Keratinocyte (primary cell): ENCODE measurements at places on chromosomes 12 and 14.

GRCh38 chr12:6163416-6164060 is 36.7 kb upstream of the CD9 start:
- DNase-seq, result no peak

DNA sequence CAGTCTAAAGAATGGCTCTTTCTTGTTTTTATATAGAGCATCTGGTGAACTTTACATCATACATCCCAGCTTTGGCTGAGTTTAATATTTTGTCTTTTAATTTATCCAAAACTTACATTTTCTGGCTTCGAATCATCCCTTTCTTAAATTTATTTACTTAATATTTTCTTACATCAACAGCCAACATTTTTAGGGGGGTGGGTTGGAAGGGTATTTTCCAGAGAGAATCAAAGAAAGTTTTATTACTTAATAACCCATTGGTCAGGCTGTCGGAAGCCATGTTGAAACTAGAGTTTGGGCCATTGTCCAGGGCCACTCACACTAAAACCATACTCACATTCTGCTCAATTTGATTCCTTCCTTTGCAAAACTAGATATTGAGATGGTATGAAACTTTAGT is 220.2 kb downstream of the AEBP2 start:
- DNase-seq, result no peak

- DNase-seq, result no peak
Observed at GRCh38 chr14:91154851-91155625, 41.2 kb downstream of the DGLUCY start.

DNA sequence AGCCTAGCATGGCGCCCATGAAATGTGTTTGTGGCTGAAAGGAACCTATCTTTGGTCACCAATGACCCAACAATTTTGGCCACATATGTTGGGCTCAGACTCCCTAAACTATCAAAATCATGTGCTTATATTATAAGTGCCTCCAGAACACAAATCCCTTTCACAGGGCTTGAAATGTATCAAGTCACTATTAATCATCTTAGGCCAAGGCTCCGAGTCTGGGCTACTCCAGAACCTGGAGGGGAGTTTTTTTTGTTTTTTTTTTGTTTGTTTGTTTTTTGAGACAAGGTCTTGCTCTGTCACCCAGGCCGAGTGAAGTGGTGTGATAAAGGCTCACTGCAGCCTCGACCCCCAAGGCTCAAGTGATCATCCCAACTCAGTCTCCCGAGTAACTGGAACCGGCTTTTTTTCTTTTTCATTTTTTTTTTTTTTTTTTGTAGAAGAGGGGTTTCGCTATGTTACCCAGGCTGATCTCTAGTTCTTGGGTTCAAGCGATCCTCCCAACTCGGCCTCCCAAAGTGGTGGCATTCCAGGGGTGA is 989 bp upstream of the DRAM1 start:
- DNase-seq, result no peak

DNA sequence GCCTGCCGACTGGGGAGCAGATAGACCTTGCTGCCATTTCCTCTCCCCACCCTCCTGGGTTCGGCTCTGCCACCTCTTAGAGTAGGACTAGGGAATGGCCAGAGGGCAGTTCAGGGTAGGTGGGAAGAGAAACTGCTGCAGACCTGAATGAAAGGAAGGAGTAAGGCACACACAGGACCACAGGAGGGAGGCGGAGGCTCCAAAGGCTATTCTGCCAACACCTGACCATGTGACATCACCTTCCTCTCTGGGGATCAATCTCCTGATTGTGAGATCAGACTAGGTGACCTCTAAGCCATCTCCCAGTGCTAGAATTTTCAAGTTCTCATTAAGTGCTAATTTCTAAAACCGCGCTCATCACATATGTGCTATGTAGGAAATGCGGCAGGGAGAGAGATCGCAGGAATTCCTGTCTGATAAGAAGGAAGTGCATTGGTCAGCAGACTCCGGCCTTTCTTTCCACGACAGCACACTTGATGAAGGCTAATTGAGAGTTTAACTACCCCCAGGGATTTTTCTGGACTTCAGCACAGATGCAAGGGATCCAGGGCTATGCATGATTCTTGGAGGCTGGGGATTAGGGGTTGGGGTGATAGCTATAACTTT is 11.5 kb upstream of the TSPAN11 start:
- DNase-seq, result no peak
